ENCODE measurements at places on chromosomes 3 and 15. TPM values are rescaled to one million over a fixed set of nuclear protein-coding genes. Genes with fewer than 3 reads are reported as not detected.

GRCh38 chr15:74378848-74379247 lies 11.4 kb upstream of the CYP11A1 start:
- H3K27ac ChIP-seq = no peak overlapping the region
- H3K36me3 ChIP-seq = no peaks in the 10 kb centered on the region
- H3K27me3 ChIP-seq = peaks cover 24% of the 10 kb centered on the region
- H3K4me3 ChIP-seq = no peak overlapping the region

- H3K27ac ChIP-seq = no peak overlapping the region
- no peak for DNase-seq
- no peak overlapping the region for H3K4me3 ChIP-seq
- no peaks in the 10 kb centered on the region for H3K36me3 ChIP-seq
- no peaks in the 10 kb centered on the region for H3K4me1 ChIP-seq
Measured at GRCh38 chr15:78768096-78768495, 43.2 kb downstream of the ADAMTS7 start.

- H3K36me3 ChIP-seq = peaks cover 69% of the 10 kb centered on the region
- H3K4me1 ChIP-seq = no peaks in the 10 kb centered on the region
- H3K27ac ChIP-seq = no peak overlapping the region
Measured at GRCh38 chr3:12503126-12503957, 19.1 kb downstream of the TSEN2 start.

- H3K4me1 ChIP-seq = peaks cover 12% of the 10 kb centered on the region
- no peaks in the 10 kb centered on the region for H3K27me3 ChIP-seq
- DNase-seq = no peak
Measured at GRCh38 chr15:90469723-90470122, 60.0 kb upstream of the CRTC3 start.

DNA sequence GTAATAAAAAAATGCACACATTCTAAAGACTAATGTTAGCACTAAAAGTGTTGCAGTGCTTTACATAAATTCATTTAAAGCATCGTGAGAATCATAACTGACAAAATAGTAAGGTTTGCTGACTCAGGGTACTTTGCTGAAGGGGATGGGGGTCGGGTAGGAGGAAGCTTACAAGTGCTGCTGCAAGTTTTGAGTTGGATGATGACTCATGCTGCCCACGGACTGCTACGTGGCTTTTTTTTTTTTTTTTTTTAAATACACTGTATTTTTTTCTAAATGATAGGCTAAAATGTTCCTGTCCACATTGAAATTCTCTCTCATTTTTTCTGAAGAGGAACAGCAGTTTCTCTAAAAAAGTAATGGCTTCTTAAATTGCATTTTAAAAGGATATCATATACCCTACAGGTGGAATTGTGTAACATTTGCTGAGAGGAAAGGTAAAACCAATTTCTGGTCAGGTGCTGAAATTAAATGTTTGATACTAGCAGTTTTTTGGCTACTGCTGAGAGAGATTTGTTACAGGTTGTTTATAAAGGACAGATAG lies 2.2 kb downstream of the MAPK6 start:
- H3K27me3 ChIP-seq = no peaks in the 10 kb centered on the region
- no peaks in the 10 kb centered on the region for H3K36me3 ChIP-seq
- peak overlapping the region; percentile 99 for H3K27ac ChIP-seq
- H3K4me1 ChIP-seq = peaks cover 61% of the 10 kb centered on the region
- peak; percentile 74 for DNase-seq

- DNase-seq = no peak
- no peak overlapping the region for H3K4me3 ChIP-seq
- H3K36me3 ChIP-seq = no peaks in the 10 kb centered on the region
- no peaks in the 10 kb centered on the region for H3K4me1 ChIP-seq
- H3K27me3 ChIP-seq = no peaks in the 10 kb centered on the region
Measured at GRCh38 chr15:95503640-95504225, 826.8 kb upstream of the NR2F2 start.

GRCh38 chr15:24940236-24940635 lies 14.6 kb upstream of the SNRPN start:
- no peaks in the 10 kb centered on the region for H3K36me3 ChIP-seq
- peaks cover 10% of the 10 kb centered on the region for H3K4me1 ChIP-seq
- DNase-seq = no peak
- H3K27me3 ChIP-seq = no peaks in the 10 kb centered on the region

DNA sequence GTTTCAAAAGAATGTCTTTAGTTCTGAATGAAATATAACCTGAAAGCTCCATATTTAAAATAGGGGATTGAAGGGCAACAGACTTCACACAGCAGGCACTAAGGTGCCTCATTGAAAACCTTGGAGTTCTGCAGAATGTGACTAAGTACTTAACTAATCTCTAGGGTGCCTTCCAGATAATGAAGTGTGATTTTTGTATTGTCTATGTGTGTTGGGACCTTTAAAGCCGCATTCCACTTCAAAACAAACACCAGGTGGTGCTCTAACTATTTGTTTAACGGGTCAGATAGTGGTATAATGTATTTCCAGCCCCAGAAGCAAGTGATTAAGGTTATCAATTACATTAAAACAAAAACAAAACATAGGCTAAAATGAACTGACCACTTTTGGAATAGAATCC lies 28.0 kb downstream of the TFG start:
- H3K4me1 ChIP-seq = no peaks in the 10 kb centered on the region
- peaks cover 82% of the 10 kb centered on the region for H3K36me3 ChIP-seq
- no peak overlapping the region for H3K4me3 ChIP-seq
- H3K27me3 ChIP-seq = no peaks in the 10 kb centered on the region
- H3K27ac ChIP-seq = no peak overlapping the region

DNA sequence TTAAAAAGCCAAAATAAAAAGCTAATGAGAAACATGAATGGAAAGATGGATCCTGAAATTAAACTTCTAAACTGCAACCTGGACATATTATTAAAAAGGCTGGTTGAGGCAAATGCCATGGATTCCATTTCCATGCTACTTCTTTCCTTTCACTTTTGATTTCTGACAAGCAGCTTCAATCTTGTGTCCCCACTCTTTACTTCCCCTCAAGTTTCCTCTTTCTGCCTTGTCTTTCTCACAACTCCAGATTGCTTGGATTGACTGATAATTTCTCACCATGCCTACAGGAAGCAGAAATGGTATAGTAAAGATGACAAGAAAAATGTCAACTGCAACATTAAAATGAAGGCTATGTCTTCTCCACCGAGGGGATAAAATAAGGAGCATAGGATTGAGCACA lies 1136.7 kb downstream of the TUSC7 start:
- DNase-seq = no peak
- H3K36me3 ChIP-seq = no peaks in the 10 kb centered on the region
- H3K4me1 ChIP-seq = no peaks in the 10 kb centered on the region
- H3K27ac ChIP-seq = no peak overlapping the region
- no peak overlapping the region for H3K4me3 ChIP-seq

- peak; percentile 49 for DNase-seq
- H3K36me3 ChIP-seq = no peaks in the 10 kb centered on the region
- H3K4me1 ChIP-seq = no peaks in the 10 kb centered on the region
- H3K27ac ChIP-seq = no peak overlapping the region
- H3K27me3 ChIP-seq = no peaks in the 10 kb centered on the region
Measured at GRCh38 chr15:67303490-67304363, 49.1 kb downstream of the IQCH start.

- H3K4me1 ChIP-seq = no peaks in the 10 kb centered on the region
- no peak overlapping the region for H3K4me3 ChIP-seq
- H3K27me3 ChIP-seq = no peaks in the 10 kb centered on the region
- no peak for DNase-seq
- no peak overlapping the region for H3K27ac ChIP-seq
Measured at GRCh38 chr15:95869920-95870319, 460.6 kb upstream of the NR2F2 start.

DNA sequence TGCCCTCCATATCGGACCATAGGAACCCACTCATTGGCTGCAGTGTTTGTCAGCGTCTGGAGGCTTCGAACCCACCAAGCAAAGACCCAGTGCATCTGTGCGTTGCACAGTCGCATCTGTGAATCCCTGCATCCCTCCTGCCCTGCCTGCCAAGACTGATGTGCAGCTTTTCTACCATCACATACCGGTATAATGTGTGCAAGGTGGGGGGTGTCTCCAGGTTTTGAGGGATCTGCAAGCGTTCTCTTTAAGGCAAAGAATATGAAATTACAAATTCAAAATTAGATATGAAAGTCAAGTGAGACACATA lies 288 bp upstream of the NME9 start:
- no peak for DNase-seq
- peak overlapping the region; percentile 64 for H3K4me3 ChIP-seq
- H3K27ac ChIP-seq = no peak overlapping the region
- no peaks in the 10 kb centered on the region for H3K27me3 ChIP-seq
- peaks cover 14% of the 10 kb centered on the region for H3K4me1 ChIP-seq

DNA sequence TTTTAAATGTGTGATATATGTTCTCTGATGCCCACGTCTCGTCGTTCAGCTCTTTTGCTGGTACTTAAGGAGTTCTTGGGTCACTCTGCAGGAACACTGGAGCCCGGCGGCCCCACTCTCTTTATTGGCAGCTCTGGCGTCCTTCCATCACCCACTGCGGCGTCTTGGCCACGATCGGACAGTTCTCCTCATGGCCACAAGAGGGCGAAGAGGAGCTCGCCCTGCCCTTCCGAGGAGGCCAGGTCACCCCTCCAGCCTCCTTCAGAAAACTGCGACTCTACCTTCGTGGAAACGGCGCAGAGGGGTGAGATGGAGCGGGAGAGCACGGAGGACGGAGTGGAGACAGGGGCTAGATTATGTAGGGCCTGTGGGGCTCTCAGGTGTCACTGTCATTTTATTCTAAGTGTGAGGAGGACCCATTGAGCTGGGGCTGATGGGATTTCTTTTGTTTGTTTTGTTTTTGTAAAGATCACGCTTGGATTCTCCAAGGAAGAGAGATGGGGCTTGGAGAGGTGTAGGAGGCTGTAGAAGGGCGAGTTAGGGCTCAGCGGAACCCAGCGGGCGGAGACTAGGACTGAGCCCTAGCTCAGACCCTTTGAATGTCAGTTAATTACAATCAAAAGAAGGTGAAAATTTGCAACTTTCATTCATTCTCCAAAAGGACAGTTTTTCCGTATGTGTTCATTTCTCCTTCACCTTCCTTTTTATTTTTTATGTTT lies 28.0 kb upstream of the GABRA5 start:
- H3K4me3 ChIP-seq = no peak overlapping the region
- H3K27me3 ChIP-seq = peaks cover 4% of the 10 kb centered on the region
- DNase-seq = no peak
- no peak overlapping the region for H3K27ac ChIP-seq
- H3K36me3 ChIP-seq = no peaks in the 10 kb centered on the region

GRCh38 chr15:83404121-83404520 lies 43.0 kb upstream of the SH3GL3 start:
- H3K27ac ChIP-seq = no peak overlapping the region
- no peak for DNase-seq
- H3K4me1 ChIP-seq = no peaks in the 10 kb centered on the region
- H3K27me3 ChIP-seq = peaks cover 13% of the 10 kb centered on the region
- H3K36me3 ChIP-seq = no peaks in the 10 kb centered on the region
- no peak overlapping the region for H3K4me3 ChIP-seq

GRCh38 chr3:122787872-122788271 lies 5.8 kb downstream of the HSPBAP1 start:
- H3K27ac ChIP-seq = no peak overlapping the region
- H3K4me3 ChIP-seq = no peak overlapping the region
- H3K4me1 ChIP-seq = peaks cover 39% of the 10 kb centered on the region

DNA sequence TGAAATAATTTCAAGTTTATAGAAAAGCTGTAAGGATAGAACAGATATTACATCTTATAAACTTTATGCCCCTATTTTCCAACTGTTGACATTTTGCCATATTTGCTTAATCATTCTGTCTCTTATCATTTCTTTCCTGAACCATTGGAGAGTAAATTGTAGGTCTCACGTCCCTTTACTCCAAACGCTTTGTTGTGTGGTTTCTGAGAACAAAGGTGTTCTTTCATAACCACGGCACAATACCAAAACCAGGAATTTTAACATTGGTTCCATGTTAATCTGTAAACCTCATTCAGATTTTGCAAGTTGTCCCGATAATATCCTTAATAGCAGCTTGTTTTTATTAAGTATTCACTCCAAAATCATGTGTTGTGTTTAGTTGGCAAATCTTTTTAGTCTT lies 134.8 kb downstream of the AKAP13 start:
- peak; percentile 85 for DNase-seq
- peaks cover 46% of the 10 kb centered on the region for H3K4me1 ChIP-seq
- H3K4me3 ChIP-seq = peak overlapping the region; percentile 33
- H3K27me3 ChIP-seq = no peaks in the 10 kb centered on the region
- no peaks in the 10 kb centered on the region for H3K36me3 ChIP-seq

- no peaks in the 10 kb centered on the region for H3K36me3 ChIP-seq
- H3K4me3 ChIP-seq = no peak overlapping the region
- H3K27ac ChIP-seq = no peak overlapping the region
- DNase-seq = no peak
- H3K27me3 ChIP-seq = no peaks in the 10 kb centered on the region
- H3K4me1 ChIP-seq = peaks cover 87% of the 10 kb centered on the region
Measured at GRCh38 chr3:129614927-129615363, 8.5 kb upstream of the PLXND1 start.

Gene SHISA5
- total RNA-seq = 91.4 TPM

Gene CISH
- total RNA-seq = 0.91 TPM

Gene KIF15
- 33.8 TPM for total RNA-seq

Gene C2CD4A
- total RNA-seq = 0.20 TPM

Gene CLDN18
- not detected for total RNA-seq

Gene ROBO1
- 71.0 TPM for total RNA-seq

Gene ECE2
- not detected for total RNA-seq

Gene CHL1
- not detected for total RNA-seq

Gene KBTBD12
- not detected for total RNA-seq

Gene BCL2A1
- 0.31 TPM for total RNA-seq

Gene FSTL1
- total RNA-seq = 0.07 TPM

Gene WDR6
- 71.2 TPM for total RNA-seq

Gene RETNLB
- total RNA-seq = not detected

Gene ADCY5
- total RNA-seq = not detected

Gene RARRES1
- total RNA-seq = not detected

Gene GOLGA8H
- total RNA-seq = 0.49 TPM

Gene SLC6A11
- total RNA-seq = 34.5 TPM

Gene IL16
- not detected for total RNA-seq

Gene HRH1
- not detected for total RNA-seq

Gene GPR149
- total RNA-seq = not detected

Gene SERINC4
- total RNA-seq = not detected

Measured in HepG2 (cell line).